ENCODE measurements at places on chromosomes 13 and 19. TPM values are rescaled to one million over a fixed set of nuclear protein-coding genes. Genes with fewer than 3 reads are reported as not detected.

GRCh38 chr13:34617473-34618083 lies 324.5 kb upstream of the NBEA start:
- H3K36me3 ChIP-seq = no peaks in the 10 kb centered on the region
- no peak for DNase-seq
- no peaks in the 10 kb centered on the region for H3K27me3 ChIP-seq
- no peaks in the 10 kb centered on the region for H3K4me1 ChIP-seq
- no peak overlapping the region for H3K27ac ChIP-seq

GRCh38 chr13:26760832-26761582 lies 421 bp upstream of the GPR12 start:
- H3K36me3 ChIP-seq = no peaks in the 10 kb centered on the region
- no peak overlapping the region for H3K4me3 ChIP-seq
- H3K27ac ChIP-seq = no peak overlapping the region
- H3K27me3 ChIP-seq = peaks cover 51% of the 10 kb centered on the region

- peaks cover 37% of the 10 kb centered on the region for H3K36me3 ChIP-seq
- H3K27me3 ChIP-seq = no peaks in the 10 kb centered on the region
- no peak for DNase-seq
- H3K27ac ChIP-seq = no peak overlapping the region
- H3K4me1 ChIP-seq = peaks cover 2% of the 10 kb centered on the region
These were observed 13.6 kb downstream of the ZNF490 start for GRCh38 chr19:12596927-12597548.

DNA sequence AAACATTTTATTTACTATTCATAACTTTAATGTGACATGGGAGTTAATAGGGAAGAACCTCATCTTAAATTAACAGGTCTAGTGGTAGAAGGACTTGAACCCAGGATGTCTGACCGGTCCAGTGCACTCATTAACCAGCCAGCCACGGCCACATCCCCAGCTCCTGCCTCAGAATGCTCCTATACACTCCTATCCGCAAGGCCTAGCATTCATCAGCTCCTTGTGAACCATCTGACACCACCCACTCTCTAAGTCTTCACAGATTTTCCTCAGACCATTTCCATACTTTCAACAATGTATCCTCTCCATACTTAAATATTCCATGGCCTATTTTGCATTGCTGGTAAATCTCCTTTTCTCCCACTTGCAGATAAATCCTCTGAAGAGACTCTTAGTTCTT lies 98.3 kb downstream of the KLF12 start:
- no peaks in the 10 kb centered on the region for H3K27me3 ChIP-seq
- H3K27ac ChIP-seq = no peak overlapping the region
- DNase-seq = no peak
- H3K36me3 ChIP-seq = peaks cover 1% of the 10 kb centered on the region

DNA sequence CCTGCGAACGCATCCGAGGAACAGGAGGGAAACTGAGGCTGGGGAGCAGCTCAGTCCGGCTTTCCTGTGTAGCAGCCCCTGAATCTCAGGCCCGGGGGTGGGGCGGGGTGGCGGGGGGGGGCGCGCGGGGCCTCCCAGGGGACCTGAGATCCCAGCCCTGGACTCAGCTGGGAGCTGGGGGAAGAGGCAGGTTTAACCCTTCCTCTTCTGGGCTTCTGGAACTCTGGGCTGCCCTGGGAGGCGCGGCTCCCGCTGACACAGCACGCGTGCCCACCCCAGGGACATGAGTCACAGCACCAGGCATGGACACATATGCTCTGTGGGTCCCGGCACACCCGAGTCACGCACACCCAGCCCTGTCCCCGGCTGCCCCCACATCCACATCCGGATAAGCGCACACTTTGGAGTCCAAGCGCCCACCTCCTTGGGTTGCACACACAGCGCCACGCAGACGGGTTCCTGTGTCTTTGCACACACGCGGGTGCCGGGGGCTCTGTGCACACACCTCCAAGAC lies 3.5 kb upstream of the CIRBP start:
- no peaks in the 10 kb centered on the region for H3K27me3 ChIP-seq
- H3K27ac ChIP-seq = peak overlapping the region; percentile 15
- peaks cover 41% of the 10 kb centered on the region for H3K4me1 ChIP-seq
- H3K4me3 ChIP-seq = peak overlapping the region; percentile 71
- DNase-seq = peak; percentile 79
- H3K36me3 ChIP-seq = peaks cover 8% of the 10 kb centered on the region

DNA sequence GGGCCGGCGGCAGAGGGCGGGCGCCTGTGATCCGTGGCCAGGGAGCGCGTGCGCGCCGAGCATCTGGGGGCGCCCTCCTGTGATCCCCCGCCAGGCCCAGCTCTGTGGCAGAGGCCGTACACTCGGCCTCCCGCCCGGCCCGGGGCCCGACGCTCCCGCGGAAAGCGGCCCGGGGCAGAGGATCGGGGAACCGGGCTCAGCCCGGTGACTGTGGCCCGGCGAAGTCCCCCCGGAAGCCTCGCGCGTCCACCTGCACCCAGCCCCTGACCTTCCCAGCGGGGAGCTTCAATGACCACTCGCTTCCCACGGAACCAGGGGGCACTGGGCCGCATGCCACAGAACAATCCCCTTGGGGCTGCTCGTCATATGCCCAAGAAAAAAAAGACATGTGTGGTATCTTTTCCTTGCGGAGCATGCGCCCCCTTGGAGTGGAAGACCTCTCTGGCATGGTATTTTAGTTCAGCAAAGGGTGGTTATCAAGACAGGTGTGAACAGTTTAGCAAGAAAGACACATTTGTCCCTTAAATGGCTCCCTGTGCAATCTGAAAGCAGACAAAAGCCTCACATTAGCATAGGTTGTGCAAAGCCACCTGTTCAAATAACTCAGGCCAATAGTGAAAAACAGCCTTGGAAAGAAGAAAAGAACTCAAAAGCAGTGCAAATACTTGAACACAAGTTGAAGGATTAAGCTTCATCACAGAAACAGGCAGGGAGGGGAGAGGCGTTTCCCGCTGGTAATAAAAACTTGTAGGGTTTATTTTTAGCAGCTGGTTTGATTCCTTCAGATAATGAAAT lies 290.9 kb upstream of the SOX21 start:
- H3K4me1 ChIP-seq = no peaks in the 10 kb centered on the region
- H3K27me3 ChIP-seq = peaks cover 33% of the 10 kb centered on the region
- H3K36me3 ChIP-seq = no peaks in the 10 kb centered on the region
- H3K4me3 ChIP-seq = no peak overlapping the region
- no peak overlapping the region for H3K27ac ChIP-seq

DNA sequence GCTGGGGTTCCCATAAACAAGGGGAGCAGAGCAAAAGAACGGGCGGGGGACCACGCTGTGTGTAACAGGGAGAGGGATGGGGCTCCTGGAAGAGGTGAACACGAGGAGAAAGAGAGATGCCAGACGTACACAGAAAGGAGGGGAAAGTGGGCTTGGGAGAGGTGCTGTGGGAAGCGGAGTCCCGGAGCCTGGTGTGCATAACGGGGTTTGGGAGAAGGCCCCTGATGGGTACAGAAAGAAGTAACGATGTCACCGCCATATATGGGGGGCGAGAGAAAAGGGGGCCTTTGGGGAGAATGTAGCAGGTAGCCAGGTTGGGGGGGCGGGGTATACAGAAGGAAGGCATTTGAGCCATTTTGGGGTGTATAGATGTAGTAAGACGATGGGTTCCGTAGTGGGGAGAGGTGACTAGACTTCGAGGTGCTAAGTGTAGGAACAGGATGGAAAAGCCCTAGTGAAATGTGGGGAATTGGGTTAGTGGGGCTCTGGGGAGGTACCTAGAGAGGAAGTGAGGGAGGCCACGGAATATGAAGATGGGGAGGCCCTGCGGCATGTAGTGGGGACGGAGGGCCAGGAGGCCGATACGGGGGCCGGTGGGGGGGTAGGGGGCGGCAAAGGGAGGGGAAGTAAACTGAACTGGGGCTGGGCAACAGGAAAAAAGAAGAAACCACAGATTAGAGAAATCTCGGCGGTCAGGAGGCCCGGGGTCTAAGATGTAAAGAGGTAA lies 787 bp downstream of the ZNF580 start:
- H3K4me1 ChIP-seq = peaks cover 35% of the 10 kb centered on the region
- H3K27me3 ChIP-seq = no peaks in the 10 kb centered on the region
- peaks cover 50% of the 10 kb centered on the region for H3K36me3 ChIP-seq
- H3K4me3 ChIP-seq = peak overlapping the region; percentile 90

GRCh38 chr13:104944176-104944575 lies 1591.3 kb downstream of the EFNB2 start:
- no peak for DNase-seq
- H3K4me1 ChIP-seq = no peaks in the 10 kb centered on the region
- H3K27me3 ChIP-seq = no peaks in the 10 kb centered on the region
- no peaks in the 10 kb centered on the region for H3K36me3 ChIP-seq
- no peak overlapping the region for H3K27ac ChIP-seq

DNA sequence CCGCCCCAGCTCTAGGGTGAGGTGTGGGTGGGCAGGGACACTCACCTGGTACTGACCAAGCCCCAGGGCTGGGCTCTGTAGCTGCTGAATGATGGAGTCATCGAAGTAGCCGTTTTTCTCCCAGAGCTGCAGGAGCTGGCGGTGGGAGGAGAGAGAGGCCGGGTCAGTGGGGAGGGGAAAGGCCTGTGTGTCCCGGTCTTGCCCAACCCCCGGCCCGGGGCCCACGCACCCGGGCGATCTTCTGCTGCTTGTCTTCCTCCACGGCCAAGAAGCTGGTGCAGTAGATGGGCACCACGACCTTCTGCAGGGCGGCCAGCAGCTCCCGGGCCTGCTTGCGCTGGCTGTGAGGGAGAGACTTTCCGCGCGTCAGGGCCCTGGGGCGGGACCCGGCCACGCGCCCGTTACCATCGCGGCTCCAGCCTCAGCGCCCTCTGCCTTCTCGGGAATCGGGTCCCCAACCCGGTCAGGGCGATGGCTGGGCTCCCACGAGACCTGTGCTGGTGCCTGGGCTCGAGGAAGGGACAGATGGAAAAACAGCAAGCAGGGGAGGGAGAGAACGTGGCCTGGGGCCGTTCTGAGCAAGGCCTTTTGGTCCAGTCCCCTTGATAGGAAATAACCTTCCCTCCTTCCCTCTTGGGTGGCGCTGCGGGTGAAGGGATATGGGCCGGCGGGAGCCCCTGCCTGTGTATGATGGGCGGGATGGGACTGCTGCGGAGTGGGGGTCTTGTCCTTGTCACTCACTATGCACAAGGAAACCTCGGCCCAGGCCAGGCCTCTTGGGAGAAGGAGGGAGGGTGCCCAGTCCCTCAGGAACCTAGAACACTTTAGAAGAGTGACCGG lies 11.5 kb downstream of the CHERP start:
- H3K27ac ChIP-seq = no peak overlapping the region
- peaks cover 59% of the 10 kb centered on the region for H3K36me3 ChIP-seq
- no peaks in the 10 kb centered on the region for H3K27me3 ChIP-seq
- DNase-seq = no peak
- H3K4me3 ChIP-seq = no peak overlapping the region

DNA sequence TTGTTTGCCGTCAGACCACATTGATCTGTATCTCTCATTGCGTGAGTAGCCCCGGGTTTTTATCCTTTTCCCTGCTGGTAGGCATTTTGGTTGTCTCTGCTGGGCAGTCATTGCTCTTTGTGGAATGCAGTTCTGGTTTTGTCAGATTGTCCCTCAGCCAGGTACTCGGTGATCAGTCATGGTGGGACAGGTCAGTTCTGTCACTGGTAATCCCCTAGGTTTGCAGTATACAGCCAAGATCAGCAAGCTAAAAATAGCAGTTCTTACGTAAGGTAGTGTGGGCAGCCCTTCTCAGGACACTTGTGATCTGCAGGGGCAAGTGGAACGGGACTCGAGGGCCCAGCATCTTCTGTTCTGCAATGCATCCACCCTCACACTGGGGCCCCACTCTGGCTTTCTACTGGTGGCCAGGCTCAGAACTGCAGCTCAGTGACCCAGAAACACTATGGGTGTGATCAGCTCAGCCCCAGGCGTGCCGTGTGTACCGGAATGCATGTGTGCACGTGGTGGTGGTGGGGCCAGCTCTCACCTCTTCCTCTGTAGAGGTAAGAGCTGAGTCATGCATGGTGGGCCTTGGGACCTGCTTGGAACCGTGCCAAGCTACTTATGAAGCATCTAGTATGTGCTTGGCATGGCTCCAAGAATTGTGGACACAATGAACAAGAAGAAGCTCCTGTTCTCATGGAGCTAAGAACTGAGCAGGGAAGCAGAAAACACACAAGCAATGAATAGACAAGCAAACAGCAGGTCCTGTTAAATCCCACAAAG lies 6.3 kb downstream of the PLEKHF1 start:
- DNase-seq = peak; percentile 92
- H3K36me3 ChIP-seq = peaks cover 57% of the 10 kb centered on the region
- peak overlapping the region; percentile 95 for H3K27ac ChIP-seq
- H3K4me1 ChIP-seq = peaks cover 68% of the 10 kb centered on the region

- H3K27me3 ChIP-seq = no peaks in the 10 kb centered on the region
- DNase-seq = no peak
- H3K36me3 ChIP-seq = no peaks in the 10 kb centered on the region
- H3K4me3 ChIP-seq = no peak overlapping the region
These were observed 1597.6 kb upstream of the MIR17HG start for GRCh38 chr13:89749888-89750287.

GRCh38 chr19:12665281-12665573 lies 1.3 kb downstream of the MAN2B1 start:
- no peaks in the 10 kb centered on the region for H3K27me3 ChIP-seq
- peak overlapping the region; percentile 92 for H3K4me3 ChIP-seq
- H3K27ac ChIP-seq = peak overlapping the region; percentile 98
- H3K36me3 ChIP-seq = peaks cover 44% of the 10 kb centered on the region
- H3K4me1 ChIP-seq = peaks cover 38% of the 10 kb centered on the region

DNA sequence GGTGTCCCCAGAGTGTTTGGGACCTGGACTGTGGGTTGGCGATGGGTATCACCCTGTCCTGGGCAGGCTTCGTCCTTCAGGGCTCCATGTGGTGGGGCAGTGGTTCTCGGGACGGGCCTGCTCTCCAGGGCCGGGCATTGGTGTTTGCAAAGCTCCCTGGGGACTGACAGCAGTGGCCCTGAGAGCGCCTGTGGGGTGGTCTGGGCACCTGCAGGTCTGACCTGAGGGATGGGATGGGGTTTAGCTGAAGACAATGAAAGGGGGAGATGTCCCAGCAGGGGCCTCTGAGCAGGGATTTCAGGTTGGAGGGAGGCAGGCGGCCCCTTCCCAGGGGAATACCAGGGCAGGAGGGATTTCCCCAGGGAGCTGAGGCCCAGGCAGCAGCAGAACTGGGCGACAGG lies 68.3 kb upstream of the MCF2L start:
- H3K4me3 ChIP-seq = no peak overlapping the region
- peaks cover 3% of the 10 kb centered on the region for H3K27me3 ChIP-seq
- H3K36me3 ChIP-seq = no peaks in the 10 kb centered on the region
- H3K27ac ChIP-seq = no peak overlapping the region
- no peaks in the 10 kb centered on the region for H3K4me1 ChIP-seq

GRCh38 chr13:93233997-93234416 lies 7.4 kb downstream of the GPC6 start:
- no peak overlapping the region for H3K27ac ChIP-seq
- DNase-seq = no peak
- H3K4me1 ChIP-seq = no peaks in the 10 kb centered on the region
- H3K4me3 ChIP-seq = no peak overlapping the region
- H3K36me3 ChIP-seq = no peaks in the 10 kb centered on the region

- no peaks in the 10 kb centered on the region for H3K27me3 ChIP-seq
- peak overlapping the region; percentile 100 for H3K4me3 ChIP-seq
- H3K27ac ChIP-seq = peak overlapping the region; percentile 99
- peaks cover 30% of the 10 kb centered on the region for H3K4me1 ChIP-seq
- peak; percentile 59 for DNase-seq
- peaks cover 14% of the 10 kb centered on the region for H3K36me3 ChIP-seq
These were observed 435 bp upstream of the OBI1 start for GRCh38 chr13:78659450-78659730.

LILRA5 gene
- total RNA-seq = not detected

CGB3 gene
- not detected for total RNA-seq

CHST8 gene
- not detected for total RNA-seq

ZNF98 gene
- not detected for total RNA-seq

ZNF536 gene
- total RNA-seq = not detected

ZNF415 gene
- 0.78 TPM for total RNA-seq

ZNF534 gene
- total RNA-seq = not detected

Measured in activated CD4-positive, alpha-beta T cell treated with anti-CD3 and anti-CD28 coated beads, Interleukin-2, amount 10 ng/mL, durations not matched to agents 24 days and 14 days (primary cell).